ENCODE measurements at places on chromosomes 2 and 18.

GRCh38 chr2:168699844-168700417 lies 102.5 kb upstream of the NOSTRIN start:
- DNase-seq = no peak

DNA sequence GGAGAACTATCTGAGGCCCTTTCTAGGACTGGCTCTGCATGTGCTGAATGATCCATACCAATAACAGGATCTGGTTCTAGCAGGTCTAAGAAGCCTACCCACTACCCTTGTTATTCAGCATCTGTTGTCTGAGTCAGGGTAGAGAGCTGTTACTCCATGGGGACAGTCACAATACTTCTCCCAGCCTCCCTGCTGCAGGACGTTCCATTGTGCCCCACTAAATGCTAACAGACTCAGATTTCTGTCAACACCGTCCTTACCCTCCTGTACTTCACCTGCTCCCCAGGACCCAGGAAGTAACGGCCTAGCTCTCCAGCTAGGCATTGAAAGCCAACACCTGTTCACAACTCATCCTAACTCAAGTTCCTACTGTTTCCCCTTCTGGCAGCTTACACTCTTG lies 719.7 kb upstream of the ID2 start:
- no peak for DNase-seq

DNA sequence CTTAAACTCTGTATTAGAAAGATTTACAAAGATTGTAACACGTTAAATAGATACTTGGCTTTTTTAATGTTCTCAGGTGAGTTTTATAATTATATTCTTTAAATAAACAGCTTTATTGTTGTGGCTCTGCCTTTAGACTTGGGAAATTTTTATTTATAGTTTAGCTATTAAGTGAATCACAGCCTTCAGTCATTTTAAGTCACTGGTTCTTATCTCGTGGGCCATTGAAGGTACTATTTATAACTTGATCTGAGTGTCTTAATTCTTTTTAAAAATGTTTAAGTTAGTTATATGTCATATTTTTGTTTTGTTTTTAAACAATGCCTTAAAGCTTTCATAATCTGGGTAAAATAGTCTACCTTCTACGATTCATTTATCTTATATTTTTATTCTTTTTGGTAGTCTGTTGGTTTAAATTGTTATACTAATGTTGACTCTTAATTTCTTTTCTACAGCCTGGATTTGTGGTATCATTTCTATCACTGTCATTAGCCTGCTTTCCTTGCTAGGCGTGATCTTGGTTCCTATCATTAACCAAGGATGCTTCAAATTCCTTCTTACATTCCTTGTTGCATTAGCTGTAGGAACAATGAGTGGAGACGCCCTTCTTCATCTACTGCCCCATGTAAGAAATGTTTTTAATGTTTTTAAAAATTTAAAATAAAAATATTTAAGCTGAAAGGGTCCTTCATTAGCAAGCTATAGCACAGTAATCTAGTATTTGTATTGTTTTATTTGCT lies 49.3 kb downstream of the SLC39A10 start:
- DNase-seq = no peak

DNA sequence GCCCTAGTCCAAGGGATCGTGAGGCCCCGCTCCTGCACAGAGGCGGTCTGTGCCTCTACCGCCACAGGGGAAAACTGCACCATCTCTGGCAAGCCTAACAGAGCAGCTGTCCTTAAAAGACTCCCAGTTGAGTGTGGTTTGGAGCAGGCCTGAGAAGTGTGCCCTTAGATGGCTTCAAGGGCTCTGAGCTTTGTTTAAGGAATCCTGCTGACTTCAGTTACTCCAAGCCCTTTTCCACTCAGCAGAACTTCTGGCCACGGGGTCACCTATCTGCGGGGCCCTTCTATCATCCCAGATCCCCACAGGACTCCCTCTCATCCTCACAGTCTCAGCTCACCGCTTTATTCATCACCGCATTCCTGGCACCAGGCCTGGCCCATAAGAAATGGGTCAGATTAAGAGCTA lies 131.5 kb downstream of the CCDC74A start:
- no peak for DNase-seq

Measured in stimulated activated CD4-positive, alpha-beta T cell treated with anti-CD3 and anti-CD28 coated beads, Interleukin-1b, Interleukin-23, amount 100 ng/mL, for 24 hours (primary cell).